Stimulated activated CD4-positive, alpha-beta T cell treated with anti-CD3 and anti-CD28 coated beads, Interleukin-1b, Interleukin-23, amount 100 ng/mL, for 24 hours (primary cell): ENCODE measurements at places on chromosomes 3 and 15.

GRCh38 chr3:125175295-125176078 lies 37.1 kb downstream of the SLC12A8 start:
- no peak for DNase-seq

DNA sequence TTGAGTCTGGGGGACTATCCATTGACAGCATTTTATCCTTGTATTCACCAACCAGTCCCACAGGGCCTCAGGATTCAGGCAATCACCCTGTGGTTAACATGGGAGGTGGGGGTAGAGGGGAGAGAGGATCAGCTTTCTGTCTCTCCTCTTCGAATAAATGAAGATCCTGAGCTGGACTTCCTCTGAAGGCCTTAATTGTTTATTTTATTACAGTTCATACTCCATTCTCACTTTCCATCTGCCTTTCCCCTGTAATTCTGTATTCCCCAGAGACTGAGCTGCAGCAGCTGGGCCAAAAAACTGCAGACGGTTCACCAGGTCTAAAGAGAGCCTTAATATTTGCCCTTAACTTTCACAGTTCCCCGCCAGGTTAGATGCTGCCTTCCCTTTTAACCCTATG lies 11.9 kb downstream of the TAGLN3 start:
- DNase-seq, result no peak

GRCh38 chr15:45790325-45790943 lies 155.6 kb downstream of the SQOR start:
- DNase-seq, result no peak

DNA sequence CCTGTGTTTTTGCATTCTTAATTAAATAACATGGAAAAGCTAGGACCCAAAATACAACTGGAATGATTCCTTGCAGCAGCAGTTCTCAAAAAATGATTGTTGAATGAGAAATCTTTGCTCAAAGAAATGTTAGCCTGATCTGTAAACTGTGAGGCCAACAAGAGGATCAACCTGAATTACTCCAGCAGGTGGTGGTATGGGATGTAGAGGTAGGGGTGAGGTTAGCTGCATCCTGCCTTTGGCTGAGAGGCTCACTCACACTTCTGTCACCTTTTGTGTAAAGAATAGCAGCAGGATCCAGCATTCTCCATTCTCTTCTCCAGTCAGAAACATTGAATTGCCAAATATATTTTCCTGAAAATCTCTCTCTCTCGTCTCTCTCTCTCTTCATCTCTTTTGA lies 26.5 kb upstream of the FAM98B start:
- DNase-seq, result no peak

- no peak for DNase-seq
Observed at GRCh38 chr3:12878141-12878574, 36.8 kb upstream of the RPL32 start.

- DNase-seq, result no peak
Observed at GRCh38 chr3:126113733-126114442, 30.0 kb upstream of the SLC41A3 start.

DNA sequence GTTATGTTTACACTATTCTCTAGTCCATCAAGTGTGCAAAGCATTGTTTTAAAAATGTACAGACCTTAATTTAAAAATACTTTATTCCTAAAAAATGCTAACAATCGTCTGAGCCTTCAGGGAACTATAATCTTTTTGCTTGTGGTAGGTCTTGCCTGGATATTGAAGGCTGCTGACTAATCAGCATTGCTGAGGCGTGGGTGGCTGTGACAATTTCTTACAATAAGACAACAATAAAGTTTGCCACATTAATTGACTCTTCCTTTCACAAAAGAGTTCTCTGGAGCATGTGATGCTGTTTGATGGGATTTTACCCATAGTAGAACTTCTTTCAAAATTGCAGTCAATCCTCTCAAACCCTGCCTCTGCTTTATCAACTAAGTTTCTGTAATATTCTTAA lies 384.0 kb upstream of the TGFBR2 start:
- DNase-seq, result no peak

DNA sequence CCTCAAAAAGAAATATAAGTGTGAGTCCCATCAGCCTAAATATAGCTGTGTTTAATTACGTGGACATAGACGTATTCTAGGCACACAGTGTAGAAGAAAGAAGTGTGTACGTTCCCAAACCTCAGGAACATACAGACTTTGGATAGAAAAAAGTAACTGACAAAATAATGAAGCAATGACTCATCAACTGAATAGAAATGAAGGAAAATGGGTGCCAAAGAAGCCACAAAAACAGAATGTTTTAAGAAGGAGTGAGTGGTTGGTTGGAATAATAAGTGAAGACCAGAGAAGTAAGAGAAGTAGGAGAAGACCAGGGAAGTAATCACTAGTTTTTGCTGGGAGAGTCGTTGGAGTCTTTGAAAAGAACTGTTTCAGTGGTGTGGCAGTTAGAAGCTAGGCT lies 518.1 kb downstream of the ROBO1 start:
- DNase-seq, result no peak

DNA sequence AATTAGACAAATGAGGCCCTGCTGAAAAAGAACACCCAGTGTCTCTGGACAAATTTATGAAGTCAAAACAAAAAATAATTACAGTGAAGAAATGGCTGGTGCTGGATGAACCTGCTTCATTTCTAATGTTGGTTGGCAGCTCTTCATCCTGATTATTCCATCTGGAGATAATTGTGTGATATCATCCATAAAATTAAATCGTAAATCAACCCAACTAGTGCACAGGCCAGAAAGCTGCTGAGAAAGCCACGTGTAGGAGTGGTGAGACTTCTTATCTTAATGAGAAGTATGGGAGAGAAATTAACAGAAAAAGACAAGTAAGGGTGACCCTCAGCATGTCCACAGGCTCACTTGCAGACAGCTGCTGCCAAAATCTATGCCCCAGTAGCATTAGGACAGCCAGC lies 465.2 kb upstream of the TGFBR2 start:
- DNase-seq, result no peak

- peak; percentile 5 for DNase-seq
Observed at GRCh38 chr15:64092864-64093626, 593 bp downstream of the CIAO2A start.

GRCh38 chr3:175457301-175457700 lies 598.2 kb downstream of the NAALADL2 start:
- DNase-seq, result no peak

DNA sequence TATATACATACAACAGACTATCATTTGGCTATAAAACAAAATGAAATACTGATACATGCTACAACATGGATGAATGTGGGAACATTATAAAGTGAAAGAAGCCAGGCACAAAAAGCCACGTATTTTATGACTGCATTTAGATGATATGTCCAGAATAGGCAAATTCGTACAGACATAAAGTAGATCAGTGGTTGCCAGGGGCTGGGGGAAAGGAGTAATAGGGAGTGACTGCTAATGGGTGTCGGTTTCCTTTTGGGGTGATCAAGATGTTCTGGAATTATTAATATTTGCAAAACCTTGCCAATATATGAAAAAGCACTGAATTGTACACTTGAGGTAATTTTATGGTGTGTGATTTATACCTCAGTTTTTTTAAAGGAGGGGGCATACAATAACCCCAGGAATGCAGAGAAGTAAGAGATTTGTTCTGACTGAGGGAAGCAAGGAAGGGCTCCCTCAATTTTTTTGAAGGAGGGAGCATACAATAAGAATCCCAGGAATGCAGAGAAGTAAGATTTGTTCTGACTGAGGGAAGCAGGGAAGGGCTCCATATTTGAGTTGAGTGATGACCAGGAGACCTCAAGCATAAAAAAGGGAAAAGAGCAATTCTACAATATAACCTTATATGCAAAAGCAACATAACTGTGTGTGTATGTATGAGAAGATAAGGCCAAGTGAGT lies 6.2 kb downstream of the PSMD6 start:
- no peak for DNase-seq

- DNase-seq, result peak; percentile 45
Observed at GRCh38 chr3:119034256-119035013, at the start of gene IGSF11. IGSF11 (minus strand) TSS chr3:119034846; CDS start chr3:119034582, 264 bp downstream.
